ENCODE measurements at places on chromosomes 7 and 10.

GRCh38 chr7:117759950-117760640, 113.1 kb downstream of the CTTNBP2 start:
- DNase-seq = no peak

DNA sequence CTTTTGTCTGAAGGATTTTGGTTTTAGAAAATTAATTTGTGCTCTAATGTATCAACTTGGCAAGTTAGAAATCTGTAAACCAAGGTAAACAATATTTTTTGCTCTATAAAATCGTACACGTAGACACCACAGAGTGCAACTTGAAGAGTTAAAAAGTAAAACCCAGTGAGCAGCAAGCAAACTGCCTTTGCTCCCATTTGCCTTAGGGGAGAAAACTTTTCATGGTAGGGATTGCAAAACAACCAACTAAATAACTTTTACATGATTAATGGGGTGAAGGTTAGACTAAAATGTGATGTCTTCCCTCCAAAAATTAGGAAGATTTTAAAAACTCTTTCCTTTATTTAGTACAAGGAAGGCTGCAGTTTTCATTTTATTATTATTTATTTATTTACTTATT, 224.2 kb upstream of the LYZL1 start:
- no peak for DNase-seq

DNA sequence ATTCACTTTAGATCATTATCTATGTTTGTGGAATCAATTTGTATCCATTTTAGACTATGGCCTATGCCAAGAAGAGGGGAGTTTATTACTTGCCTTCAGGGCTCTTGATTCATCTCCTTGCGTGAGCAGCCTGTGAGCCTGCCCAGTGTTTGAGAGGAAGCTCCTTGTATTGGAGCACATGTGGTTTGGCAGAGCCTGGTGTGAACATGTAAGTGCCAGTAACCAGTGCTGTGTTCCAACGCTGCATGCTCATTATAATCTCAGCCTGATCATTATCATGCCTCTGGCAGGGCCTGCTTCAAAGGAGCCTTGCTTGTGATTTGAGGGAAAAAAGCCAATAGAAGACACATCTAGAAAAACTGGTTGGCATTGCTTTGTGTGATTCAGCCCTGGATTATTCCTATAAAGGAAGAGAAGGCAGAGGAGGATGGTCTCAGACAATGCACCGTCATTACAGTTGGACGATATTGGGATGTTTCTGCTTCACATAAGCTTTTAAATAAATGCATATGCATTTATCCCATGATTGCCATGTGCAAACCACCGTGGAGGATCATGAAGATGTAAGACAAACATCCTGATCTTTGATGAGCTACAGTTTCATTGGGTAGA, 203.4 kb upstream of the AHR start:
- no peak for DNase-seq

GRCh38 chr10:48506147-48506917, 98.5 kb downstream of the ARHGAP22 start:
- DNase-seq = peak; percentile 88

DNA sequence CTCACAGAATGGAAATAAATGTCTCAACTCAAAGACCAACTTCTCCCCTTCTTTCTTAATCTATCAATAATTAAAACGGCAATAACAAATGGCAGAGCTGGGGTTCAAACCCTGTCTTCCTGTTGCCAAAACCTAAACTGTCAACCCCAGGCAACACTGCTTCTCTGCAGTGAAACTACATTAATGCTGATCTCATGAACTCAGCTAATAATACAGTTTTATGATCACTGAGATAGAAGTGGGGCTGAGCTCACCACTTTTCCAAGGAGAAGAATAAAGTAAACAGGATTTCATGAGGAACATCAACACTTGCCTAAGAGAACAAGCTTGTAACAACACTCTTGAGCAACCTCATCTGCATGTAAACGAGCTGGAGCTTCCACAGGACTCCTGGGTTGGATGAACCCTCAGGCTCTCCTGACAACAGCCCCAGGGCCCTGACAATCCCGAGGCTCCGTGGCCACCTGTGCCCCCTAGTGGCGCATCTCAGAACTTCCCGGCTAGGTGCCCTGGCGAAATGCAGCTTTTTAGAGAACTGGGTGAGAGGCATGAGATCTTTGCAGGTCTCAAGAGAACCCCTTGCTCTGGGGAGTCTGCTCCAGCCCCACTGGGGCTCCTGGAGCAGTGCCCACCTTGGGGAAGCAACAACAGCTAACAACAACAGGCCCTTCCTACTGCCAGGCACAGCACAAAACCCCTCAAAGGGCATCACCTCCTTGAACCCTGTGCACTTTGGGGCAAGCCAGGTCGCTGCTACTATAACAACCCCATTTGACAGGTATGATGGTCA, 169.3 kb downstream of the SH3PXD2A start:
- peak; percentile 36 for DNase-seq

Measured in HepG2 (cell line).